Esophagus squamous epithelium (tissue), 5 donors: ENCODE measurements at places on chromosomes 12 and 14.

GRCh38 chr14:55867719-55868118 is 250.5 kb upstream of the PELI2 start:
- DNase-seq: no peak

- no peak for DNase-seq
These were observed 334.5 kb upstream of the SEL1L start for GRCh38 chr14:81868172-81868571.

DNA sequence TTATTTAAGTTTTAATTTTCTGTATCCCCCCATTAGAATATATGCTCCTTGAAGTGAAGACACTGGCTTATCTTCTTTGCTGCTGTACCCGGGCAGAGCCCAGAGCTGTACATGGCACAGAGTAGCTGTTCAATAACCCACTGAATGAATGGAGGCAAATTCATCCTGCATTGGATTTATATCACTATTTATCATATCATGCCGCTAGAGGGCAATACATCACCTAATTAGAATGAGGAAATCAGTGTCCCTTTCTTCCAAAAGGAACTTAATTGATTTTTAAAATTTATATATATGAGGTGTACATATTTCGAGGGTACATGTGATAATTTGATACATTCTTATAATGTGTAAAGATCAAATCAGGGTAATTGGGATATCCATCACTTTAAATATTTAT is 89.2 kb upstream of the TMEM260 start:
- DNase-seq: no peak

GRCh38 chr14:86683561-86683960 is 1153.6 kb downstream of the FLRT2 start:
- DNase-seq: no peak

GRCh38 chr12:91884230-91884629 is 261.4 kb downstream of the BTG1 start:
- no peak for DNase-seq

- no peak for DNase-seq
These were observed 14.7 kb downstream of the P2RX4 start for GRCh38 chr12:121224591-121224990.

DNA sequence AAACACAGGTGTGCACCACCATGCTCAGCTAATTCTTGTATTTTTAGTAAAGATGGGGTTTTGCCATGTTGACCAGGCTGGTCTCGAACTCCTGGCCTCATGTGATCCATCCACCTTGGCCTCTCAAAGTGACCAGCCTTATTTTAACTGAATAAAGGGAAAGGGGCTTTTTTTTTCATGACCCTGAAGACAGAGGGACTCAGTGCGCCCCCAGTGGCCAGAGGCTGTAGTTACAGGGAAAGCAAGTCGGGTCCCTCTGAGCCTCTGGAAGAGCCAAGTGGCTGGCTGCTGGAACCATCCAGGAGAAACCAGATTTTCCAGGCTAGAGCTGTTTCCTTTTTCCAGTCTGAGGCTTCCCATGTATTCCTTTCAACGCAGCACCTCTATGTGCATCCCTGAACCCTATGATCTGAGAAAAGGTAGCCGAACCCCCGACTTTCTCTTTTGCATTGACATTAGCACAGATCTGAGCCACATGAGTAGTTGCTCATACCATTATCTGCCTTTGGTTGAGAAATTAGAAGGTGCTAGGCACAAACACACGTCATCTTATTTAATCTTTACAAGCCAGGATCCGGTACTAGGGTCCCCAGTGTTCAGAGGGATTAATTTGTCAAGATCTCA is 342.7 kb downstream of the CACNA1C start:
- DNase-seq: no peak

DNA sequence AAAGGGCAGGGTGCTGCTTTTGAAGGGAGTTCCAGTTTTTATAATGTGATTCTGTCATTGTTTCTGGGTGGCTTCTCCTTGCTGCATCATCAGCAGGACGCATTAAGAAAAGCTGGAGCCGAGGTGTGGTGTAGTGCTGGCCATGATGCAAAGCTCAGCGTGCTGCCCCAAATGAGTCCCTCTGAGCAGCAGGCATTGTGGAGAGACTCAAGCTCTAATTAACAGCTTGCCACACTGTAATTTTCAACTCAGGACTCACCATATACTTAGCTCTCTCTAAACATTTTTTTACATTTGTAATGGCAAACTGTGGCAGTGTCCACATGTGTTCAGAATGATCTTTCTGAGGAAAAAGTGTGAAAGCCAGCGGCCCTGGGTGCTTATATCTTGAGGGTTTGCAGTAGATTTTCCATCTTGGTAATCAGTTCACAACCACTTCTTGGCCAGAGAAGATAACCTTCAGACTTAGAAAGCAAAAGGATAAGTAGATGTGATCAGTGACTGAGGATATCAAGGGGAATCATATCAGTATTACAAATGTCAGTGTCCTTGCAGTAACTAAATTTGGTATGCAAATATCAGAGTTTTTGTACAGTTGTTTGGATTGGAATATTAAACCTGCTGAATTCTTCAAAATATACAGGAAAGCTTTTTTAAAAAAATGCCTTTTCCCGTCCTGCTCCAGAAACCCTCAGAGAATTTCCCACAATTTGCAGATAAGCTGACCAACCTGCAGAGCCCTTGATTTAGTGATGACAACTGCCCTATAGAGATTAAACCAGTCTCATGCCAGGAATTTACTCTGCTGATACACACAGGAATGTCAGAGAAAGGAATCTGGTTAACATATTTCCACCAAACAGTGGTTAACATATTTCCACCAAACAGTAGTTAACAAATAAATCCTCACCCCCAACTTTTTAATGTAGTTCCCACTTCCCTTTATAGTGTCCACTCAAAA is 63.6 kb downstream of the DAAM1 start:
- DNase-seq: no peak

DNA sequence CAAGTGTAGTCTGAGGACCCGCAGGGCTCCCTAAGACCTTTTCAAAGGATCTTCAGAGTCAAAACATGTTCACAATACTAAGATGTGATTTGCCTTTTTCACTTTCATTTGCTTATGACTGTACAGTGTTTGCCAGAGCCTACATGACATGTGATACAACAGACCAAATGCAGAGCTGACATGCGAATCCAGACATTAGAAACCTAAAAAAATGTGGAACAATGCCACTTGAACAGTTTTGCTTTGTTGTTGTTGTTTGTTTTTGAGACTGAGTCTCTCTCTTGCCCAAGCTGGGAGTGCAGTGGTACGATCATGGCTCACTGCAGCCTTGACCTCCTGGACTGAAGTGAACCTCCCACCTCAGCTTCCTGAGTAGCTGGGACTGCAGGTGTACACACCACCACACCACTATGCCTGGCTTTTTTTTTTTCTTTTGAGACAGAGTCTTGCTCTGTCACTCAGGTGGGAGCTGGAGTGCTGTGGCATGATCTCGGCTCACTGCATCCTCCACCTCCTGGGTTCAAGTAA is 5.3 kb upstream of the RAB35 start:
- DNase-seq: no peak

DNA sequence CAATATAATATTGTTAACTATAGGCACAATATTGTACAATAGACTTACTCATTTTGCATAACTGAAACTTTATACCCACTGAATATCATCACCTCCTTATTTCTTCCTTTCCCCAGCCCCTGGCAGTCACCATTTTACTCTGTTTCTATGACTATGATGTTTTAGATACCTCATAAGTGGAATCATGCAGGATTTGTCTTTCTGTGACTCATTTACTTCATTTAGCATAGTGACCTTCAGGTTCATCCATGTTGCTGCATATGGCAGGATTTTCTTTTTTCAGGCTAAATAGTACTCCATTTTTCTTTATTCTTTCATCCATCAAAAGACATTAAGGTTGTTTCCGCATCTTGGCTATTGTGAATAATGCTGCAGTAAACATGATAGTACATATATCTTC is 18.9 kb downstream of the USP15 start:
- DNase-seq: no peak

GRCh38 chr14:92780444-92781232 is 13.5 kb upstream of the GOLGA5 start:
- DNase-seq: no peak

DNA sequence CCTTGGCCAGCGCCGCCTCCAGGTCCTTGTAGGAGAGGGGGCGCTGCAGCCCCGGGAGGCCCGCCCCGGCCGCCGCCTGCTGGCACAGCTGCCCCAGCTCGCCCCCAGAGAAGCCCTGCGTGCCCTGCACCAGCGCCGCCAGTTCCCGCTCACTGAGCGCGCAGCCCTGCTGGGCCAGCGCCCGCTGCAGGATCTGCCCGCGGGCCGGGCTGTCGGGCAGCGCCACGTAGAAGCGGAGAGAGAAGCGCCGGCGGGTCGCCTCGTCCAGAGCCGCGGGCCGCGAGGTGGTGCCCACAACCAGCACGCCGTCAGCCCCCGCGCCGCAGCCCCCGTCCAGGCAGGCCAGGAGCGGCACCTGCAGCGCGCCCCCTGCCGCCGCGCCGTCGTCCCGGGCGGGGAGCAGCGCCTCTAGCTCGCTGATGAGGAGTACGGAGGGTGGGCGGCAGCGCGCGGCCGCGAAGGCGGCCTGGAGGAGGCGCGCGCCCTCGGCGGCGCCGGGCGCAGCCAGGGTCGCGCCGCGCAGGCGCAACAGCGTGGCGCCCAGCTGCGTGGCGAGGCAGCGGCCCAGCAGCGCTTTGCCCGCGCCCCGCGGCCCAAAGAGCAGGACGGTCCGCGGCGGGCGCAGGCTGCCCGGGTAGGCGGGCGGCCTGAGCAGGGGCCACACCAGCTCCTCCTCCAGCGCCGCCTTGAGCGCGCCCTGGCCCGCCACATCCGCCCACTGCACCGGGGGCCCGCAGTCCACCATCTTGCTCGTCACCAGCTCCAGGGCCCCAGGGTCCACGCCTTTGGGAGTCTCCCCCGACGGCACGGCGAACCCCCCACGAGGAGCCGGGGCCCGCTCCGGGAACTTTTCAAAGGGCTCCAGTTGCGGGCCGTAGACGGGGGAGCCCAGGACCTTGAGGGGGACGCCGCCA is 27.7 kb downstream of the FIGNL2 start:
- DNase-seq: no peak

GRCh38 chr12:24197532-24197931 is 248.1 kb upstream of the SOX5 start:
- no peak for DNase-seq

GRCh38 chr12:56348776-56349175 is 10.1 kb downstream of the IL23A start:
- no peak for DNase-seq

- DNase-seq: no peak
These were observed 32.4 kb downstream of the PLXNC1 start for GRCh38 chr12:94180558-94181296.
